ENCODE measurements at places on chromosomes 5 and 9.

DNA sequence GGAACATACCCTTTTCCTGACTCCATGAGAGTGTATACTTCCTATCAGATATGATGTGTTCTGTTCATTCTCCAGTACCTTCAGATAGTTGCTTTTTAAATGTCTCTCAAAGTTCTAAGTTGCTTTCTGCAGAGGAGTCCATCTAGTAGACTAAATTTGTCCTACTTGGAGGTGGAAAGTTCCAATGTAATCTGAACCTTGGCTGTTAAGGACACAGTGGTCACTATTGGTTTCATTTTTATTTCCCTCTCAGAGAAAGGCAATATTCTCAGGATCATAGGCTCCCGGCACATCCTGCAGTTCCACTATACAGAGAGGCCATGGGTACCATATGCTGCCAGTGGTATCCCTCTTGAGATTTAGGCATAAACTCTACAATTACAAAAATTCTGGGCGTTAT lies 634.6 kb downstream of the LRRC70 start:
- no peak for DNase-seq

- no peak for DNase-seq
Measured at GRCh38 chr5:156778139-156778706, 71.9 kb upstream of the PPP1R2B start.

- no peak for DNase-seq
Measured at GRCh38 chr5:80234116-80234948, 21.5 kb downstream of the SERINC5 start.

- DNase-seq = no peak
Measured at GRCh38 chr5:96893342-96893741, 17.0 kb downstream of the ERAP2 start.

- no peak for DNase-seq
Measured at GRCh38 chr9:78606001-78606379, 309.1 kb downstream of the PSAT1 start.

DNA sequence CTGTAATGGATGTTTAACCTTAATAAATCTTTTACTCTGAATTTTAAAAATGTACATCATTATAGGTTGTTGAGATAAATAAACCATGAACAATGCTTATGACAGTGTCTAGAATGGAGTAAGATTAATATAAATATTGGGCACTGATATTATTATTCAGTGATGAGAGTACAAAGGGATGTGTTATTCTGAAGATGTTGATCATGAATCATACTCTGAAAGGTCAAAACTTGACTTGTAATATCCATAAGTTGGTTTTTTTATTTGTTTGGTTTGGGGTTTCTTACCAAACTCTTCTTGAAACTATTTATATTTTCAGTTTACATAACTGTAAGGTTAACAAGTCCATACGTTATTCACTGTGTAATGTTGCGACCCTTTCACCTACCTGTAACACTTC lies 163.2 kb downstream of the MPDZ start:
- DNase-seq = no peak

DNA sequence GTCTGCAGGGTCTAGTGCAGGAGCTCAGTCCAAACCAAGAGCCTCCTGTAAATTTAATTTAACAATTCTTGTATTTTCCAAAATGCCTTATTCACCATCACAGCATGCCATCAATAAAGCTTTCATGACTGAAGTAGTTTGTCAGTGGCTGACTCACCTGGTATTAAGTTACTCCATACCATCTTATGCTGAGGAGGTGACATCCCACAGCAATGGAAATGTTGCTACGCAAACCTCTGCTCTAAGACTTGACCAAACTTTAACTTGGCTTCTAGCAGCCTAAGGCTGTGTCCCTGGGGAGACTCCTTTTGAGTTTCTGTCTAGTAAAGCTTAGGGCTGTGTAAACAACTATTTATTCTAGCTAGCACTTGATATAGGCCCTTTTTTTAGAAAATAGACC lies 1231.3 kb upstream of the CDH18 start:
- DNase-seq = no peak

DNA sequence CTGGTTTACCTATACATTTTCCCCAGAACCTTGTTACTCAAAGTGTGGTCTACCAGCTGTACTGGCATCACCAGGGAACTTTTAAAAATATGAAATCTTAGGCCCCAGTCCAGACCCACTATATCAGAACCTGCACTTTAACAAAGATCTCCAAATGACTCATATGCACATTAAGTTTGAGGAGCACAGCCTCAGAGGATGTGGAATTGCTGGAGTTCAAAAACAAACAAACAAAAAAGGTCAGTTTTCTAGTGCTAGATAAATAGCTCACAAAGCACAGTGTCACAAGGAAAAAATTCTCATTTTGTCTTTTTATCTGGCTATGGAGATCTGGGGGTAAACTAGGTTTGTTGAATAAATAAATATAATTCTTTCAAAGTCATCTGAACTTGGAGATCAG lies 68.9 kb upstream of the ANKRD55 start:
- DNase-seq = no peak

DNA sequence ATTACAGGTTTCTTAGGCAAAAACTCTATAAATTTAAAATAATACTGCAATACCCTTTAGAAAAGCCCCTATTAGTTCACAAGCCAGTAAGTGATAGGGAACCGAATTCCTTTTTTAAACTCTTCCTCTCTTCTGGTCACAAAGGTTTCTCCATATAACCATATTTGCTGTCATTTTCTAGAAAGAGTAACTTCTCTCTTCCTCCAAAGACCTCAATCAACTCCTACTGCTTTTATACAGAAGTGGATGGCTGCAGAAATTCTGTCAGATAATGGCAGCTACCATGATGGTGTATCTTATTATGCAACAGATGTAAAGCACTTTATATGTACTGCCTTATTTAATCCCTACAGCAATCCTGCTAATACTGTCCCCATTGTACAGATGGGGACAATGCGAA lies 6.2 kb downstream of the TUT7 start:
- no peak for DNase-seq

- DNase-seq = no peak
Measured at GRCh38 chr9:38207247-38207778, 138.3 kb upstream of the SHB start.

DNA sequence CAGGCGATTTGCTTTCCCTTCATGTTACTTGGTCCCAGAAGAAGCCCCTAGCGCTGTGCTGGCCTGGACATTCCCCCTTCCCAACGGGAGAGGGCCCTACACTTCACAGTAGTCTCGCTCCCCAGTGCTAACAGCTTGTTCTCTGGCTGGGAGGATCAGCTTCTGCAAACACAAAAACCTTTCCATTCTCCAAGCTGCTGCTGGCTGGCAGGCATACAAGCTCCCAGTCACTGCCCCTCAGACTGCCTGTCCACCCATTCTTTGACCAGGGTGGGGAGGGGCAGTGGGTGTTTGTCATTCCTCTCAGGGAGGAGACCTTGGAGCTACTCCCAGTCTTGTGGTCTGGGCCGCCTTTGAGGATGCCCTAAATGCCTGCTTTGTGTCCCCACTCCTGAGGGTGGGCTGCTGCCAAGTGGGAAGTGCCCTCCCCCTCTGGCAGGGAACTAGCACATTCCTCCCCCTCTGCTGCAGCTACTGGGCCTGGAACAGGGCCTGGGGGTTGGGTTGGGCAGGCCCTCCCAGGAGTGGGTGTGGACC lies 20.8 kb downstream of the ENHO start:
- DNase-seq = no peak

GRCh38 chr5:120088412-120088811 lies 375.7 kb upstream of the PRR16 start:
- DNase-seq = no peak

GRCh38 chr5:124264499-124264898 lies 481.9 kb downstream of the ZNF608 start:
- DNase-seq = no peak

GRCh38 chr9:36214571-36214970 lies 23.9 kb downstream of the CLTA start:
- no peak for DNase-seq

DNA sequence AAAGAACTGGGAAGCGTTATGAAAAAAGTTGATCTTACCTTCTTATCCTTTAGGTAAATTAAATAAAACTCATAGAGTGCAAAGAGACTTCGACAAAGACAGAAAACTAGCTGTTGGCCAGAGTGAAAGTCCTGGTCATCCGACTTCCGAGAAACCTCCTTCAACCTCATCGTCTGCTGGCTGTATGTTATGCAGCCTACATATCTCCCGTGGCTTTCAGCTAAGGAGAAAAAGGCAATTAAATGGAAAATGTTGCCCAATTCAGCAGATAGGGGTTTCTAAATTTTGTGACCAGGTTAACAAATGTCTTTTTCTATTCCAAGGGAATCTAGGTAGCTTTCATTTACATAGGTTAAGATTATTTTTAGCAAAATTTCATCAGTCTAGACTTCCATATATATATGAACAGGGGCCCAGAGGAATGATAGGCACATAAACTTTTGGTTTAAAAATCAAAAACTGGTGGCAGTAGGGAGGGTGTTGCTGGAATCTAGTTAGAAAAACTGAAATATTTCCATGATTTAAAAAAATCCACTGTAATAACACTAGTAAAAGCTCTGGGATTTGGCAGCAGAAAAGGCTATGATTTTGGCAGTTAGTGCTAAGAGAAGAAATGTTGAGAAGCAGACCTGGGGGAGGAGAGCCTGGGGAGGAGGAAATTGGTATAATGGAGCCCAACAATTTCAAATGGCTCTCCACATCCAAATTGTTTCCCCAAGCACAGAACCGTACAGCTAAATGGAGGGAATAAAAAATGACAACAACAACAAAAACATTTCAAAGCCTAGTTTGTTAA lies 32.1 kb downstream of the RAI14 start:
- DNase-seq = no peak

- no peak for DNase-seq
Measured at GRCh38 chr9:97688654-97689053, 8.5 kb downstream of the XPA start.

- no peak for DNase-seq
Measured at GRCh38 chr9:78533500-78533899, 236.6 kb downstream of the PSAT1 start.

- no peak for DNase-seq
Measured at GRCh38 chr5:57828221-57828620, 345.6 kb upstream of the ACTBL2 start.

GRCh38 chr5:53084546-53085255 lies 24.9 kb downstream of the MOCS2 start:
- DNase-seq = no peak

- DNase-seq = no peak
Measured at GRCh38 chr5:125835293-125836172, 587.7 kb upstream of the GRAMD2B start.

DNA sequence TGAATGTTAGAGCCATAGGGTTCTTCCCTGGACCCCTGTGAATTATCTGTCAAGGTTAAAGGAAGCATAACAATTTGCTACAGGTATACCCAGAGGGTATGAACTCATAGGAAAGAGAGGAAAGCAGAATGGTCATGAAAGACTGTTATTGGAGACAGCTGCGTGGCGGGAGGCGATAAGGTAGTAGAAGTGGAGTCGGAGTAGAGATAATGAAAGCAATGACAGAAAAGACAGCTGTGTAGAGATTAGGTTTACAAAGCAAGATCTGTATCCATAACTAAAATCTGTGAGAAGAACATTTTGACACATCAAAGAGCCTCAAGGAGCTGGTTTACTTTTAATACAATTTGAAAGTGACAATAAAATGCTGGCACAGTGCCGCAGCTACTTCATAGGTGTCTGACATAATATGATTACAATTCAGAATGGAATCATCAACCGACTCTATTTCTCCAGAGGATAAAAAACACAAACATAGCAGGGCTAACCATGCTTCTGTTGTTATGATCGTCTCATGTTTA lies 603.9 kb downstream of the CDH12 start:
- DNase-seq = no peak

DNA sequence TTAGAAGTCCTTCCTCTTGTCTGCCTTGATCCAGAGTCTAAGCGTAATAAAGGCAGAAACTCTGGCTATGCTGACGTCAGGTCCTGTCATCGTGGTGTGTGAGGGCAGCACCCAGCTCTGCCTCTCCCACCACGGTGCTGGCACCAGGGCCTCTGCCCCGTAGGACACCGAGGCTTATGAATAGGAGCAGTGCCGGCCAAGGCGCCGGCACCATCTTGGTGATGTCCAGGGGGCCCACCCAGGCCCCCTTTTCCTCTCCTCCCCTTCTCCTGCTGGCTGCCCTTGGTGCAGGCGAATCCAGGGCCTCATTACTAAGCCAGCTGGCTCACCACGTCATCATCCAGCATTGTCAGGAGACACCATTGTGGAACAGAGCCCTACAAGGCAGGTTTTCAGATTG lies 252.3 kb downstream of the FANCC start:
- no peak for DNase-seq

GRCh38 chr5:72817076-72817481 lies 618 bp downstream of the TNPO1 start:
- DNase-seq = peak; percentile 26

- DNase-seq = no peak
Measured at GRCh38 chr9:95980262-95981125, 105.0 kb downstream of the ERCC6L2 start.

GRCh38 chr5:6786786-6787495 lies 73.7 kb downstream of the TENT4A start:
- no peak for DNase-seq

GRCh38 chr5:55568654-55569512 lies 34.1 kb upstream of the PLPP1 start:
- no peak for DNase-seq

DNA sequence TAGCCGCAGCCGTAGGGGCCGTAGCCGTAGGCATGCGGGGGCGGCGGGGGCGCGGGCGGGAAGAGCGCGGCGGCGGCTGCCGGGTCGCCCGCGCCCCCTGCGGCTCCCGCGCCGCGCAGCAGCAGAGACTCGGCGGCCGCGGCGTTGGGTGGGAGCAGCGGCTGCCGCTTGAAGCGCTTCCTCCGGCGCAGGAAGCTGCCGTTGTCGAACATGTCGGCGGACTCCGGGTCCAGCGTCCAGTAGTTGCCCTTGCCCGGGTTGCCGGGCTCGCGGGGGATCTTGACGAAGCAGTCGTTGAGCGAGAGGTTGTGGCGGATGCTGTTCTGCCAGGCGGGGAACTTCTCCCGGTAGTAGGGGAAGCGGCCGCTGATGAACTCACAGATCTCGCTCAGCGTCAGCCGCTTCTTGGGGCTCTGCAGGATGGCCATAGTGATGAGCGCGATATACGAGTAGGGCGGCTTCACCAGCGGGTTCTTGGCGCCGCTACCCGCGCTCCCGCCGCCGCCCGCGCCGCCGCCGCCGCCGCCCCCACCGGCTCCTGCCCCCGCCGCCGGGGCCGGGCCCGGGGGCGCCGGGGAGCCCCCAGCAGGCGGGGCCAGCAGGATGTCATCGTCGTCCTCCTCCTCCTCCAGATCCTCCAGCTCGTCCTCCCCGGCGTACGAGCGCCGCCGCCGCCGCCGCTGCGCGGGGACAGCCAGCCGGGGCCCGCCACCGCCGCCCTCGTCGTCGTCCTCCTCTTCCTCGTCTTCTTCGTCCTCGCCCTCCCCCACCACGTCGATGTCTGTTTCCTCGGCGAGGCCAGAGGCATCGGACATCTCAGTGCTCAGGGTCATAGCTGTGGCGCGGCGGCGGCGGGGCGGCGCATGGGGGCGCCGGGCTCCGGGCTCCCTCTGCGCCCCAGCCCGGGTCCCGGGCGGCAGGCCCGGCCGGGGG lies 781 bp downstream of the FOXD1 start:
- DNase-seq = no peak

- no peak for DNase-seq
Measured at GRCh38 chr9:81902626-81903025, 25.6 kb upstream of the SPATA31D4 start.
